ENCODE measurements at places on chromosomes 6 and 20.

DNA sequence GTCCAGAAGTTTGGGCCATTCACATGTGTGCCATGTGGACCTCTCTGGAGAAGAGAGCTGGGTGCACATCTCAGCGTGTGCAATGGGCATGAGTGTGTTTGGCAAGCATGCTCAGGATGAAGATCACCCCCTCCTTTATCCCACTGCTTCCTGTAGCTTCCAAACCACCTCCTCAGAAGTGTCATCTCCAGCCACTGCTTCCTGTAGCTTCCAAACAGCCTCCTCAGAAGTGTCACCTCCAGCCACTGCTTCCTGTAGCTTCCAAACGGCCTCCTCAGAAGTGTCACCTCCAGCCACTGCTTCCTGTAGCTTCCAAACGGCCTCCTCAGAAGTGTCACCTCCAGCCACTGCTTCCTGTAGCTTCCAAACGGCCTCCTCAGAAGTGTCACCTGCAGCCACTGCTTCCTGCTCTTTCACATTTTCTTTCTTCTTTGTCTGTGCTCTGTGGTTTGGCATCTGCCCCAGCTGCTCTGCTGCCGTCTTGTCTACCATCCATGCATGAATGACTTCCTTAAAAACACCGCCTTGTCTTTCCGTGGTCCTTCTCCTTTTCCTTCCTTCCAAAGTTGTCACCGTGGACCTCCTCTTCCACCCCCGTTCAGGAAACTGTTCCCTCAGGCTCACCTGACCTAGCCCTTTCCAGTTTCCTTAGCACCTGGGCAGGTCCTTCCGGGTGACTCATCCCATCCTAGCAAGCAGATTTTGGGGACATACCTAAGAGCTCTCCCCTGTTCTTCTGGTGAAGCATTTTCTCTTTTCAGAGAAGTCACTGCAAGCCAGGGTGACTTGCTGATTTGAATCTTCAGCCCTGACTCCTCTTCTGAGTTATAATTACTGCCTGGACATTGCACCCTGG is 43.5 kb upstream of the TIAM2 start:
- no peak for DNase-seq

GRCh38 chr6:17931227-17931626 is 56.2 kb downstream of the KIF13A start:
- no peak for DNase-seq

GRCh38 chr6:167845856-167846255 is 19.1 kb downstream of the AFDN start:
- no peak for DNase-seq

DNA sequence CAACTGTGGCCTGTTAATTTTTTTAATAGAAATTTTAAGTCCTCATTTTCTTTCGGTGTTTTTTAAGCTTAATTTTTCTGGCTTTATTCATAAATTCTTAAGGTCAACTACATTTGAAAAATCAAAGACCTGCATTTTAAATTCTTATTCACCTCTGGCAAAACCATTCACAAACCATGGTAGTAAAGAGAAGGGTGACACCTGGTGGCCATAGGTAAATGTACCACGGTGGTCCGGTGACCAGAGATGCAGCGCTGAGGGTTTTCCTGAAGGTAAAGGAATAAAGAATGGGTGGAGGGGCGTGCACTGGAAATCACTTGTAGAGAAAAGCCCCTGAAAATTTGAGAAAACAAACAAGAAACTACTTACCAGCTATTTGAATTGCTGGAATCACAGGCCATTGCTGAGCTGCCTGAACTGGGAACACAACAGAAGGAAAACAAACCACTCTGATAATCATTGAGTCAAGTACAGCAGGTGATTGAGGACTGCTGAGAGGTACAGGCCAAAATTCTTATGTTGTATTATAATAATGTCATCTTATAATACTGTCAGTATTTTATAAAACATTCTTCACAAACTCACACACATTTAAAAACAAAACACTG is 10.1 kb downstream of the HFE start:
- peak; percentile 46 for DNase-seq

DNA sequence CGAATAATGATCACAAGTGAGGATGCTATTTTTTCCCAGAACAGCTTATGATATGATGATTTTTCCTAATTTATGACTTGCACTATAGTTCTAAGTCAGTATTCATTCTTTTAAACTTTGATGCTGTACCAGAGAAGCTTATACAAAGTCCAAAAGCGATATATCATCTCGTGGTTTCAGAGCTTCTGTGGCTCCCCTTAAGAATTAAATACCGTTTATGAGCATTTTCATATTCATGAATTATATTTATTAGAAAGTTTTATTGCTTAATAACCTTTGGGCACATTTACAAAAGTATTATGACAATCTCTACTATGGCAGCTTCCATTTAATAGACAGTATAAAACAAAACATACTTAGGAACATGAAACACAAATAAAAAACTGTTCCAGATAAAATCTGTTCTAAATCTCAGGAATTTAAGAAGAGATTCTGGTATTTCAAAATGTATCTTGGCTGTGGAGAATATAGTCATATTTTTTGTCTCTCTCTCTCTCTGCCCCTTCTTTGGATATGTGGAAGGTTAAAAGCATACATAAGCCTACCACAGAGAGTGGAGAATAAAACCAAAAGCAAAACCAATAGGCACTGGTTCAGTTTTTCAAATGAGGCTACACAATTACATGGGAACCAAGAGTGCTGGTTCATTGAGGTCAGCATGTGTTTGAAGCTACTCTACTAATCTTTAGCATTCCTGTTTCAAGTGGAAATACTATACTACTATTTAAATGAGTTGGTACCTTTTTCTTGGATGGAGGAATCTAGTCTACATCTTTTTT is 884.5 kb upstream of the GJE1 start:
- DNase-seq: no peak

- no peak for DNase-seq
Measured at GRCh38 chr6:142822842-142823241, 122.1 kb downstream of the HIVEP2 start.

DNA sequence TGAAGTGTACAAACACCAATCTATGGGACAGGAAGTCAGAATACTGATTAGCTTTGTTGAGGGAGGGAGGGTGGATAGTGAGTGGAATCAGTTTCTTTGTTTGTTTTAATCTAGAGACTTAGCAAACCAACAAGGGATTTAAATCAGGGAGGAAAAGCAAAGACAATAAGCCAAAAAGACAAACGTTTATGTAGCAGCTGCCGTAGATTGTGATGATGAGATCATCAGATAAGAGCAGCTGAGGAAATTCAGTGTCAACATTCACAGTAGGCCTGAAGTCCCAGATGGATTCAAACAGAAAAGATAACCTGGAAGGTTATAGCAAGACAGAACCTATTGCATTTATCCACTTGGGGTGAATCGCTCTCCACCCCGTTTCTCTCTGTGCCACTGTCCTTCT is 104.9 kb upstream of the SYNDIG1 start:
- DNase-seq: no peak

- DNase-seq: no peak
Measured at GRCh38 chr20:58117944-58118343, 110.5 kb downstream of the ANKRD60 start.

GRCh38 chr6:152685819-152686218 is 11.9 kb upstream of the MYCT1 start:
- no peak for DNase-seq

- no peak for DNase-seq
Measured at GRCh38 chr6:71277926-71278600, 10.5 kb upstream of the OGFRL1 start.

DNA sequence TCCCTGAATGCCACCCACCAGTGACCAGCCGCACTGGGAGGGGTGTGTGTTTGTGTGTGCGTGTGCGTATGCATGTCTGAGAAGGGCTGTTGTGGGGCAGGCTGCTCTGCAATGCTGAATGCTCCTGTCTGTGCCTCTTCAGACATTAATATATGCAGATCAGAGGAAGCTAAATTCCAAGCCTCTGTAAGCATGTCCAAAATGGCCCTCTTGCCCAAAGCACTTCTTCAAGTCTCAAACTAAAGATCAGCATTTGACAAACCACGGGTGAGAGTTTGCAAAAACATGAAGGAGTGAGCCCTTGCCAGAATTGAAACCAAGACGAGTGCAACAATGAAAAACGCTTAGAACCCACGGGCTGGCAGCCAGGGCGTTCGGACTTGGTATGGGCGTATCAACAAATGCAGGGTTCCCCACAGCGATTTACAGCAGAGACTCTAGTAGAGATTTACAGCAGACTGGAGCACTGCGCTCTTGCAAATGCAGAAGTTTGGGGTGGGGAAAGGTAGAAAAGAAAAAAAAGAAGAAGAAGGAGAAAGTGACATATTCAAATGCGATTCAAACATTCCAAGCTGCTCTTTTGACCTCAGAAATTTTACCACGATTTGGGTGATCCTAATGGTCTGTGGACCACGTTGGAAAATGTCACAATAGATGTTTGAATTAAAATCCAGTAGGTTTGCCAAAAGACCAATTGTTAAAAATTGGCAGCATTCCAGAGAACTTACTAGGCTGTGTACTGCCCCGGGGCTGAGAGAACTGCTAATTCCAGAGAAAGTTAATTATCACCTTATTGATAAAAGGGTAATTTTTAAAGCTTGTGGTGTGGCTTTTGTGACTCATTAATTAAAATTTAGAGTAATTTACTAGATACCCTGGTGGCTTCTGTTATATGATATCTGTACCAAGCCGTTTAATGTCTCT is 3.5 kb downstream of the SCML4 start:
- no peak for DNase-seq

DNA sequence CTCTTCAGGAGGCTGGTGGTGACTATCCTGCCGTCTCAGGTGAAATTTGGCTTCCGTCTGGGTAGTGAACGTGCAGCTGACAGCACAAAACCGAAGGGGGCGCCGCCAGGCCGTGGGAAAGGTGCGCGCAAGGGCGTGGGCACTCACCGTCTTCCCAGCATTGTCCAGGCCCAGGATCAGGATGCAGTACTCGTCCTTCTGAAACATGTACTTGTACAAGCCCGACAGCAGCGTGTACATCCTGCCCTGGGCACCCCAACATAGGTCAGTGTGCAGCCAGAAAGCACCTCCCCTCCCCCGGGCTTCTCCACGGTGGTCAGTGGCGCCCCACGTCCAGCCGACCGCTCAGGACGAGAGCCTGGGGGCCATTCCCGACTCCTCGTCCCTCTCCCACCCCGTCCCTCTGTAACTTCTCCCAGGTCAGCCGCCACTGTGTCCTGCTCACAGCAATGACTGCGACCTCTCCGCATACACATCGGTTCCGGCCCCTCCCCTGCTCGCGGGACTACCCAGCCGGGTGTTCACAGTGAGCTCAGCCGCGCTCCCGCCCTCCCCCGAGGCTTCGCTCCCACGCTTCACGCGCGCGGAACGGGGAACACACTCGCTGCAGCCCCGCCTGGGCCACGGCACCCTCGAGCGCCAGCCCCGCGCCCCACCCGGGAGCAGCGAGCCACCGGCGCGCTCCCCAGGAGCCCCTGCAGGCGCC is 771 bp downstream of the ARFRP1 start:
- peak; percentile 42 for DNase-seq

DNA sequence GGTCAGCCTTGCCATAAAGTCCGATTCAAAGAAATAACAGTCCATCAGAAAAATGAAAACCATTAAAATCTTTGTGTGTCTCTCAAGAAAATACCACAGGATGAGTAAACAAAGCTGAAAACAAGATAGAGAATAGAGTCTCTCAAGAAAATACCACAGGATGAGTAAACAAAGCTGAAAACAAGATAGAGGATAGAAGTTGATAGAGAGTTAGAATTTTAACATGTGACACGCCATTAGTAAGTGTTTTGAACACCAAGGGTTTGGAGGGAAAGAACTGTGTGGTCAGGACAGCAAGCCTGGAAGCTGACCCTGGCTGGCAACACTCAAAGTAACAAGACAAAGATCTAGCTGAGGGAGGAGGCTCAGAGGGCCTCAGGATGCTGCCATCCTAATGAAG is 43.9 kb upstream of the PRND start:
- no peak for DNase-seq

- DNase-seq: no peak
Measured at GRCh38 chr6:14275493-14275851, 157.9 kb downstream of the CD83 start.

DNA sequence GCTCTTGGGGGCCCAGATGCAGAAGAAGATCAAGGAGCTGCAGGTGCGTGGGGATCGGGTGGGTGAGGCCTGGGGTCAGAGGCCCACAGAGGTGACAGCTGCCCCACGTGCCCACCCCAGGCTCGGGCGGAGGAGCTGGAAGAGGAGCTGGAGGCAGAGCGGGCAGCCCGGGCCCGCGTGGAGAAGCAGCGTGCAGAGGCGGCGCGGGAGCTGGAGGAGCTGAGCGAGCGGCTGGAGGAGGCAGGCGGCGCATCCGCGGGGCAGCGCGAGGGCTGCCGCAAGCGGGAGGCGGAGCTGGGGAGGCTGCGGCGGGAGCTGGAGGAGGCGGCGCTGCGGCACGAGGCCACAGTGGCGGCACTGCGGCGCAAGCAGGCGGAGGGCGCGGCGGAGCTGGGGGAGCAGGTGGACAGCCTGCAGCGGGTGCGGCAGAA is 41.5 kb downstream of the MYH7B start:
- DNase-seq: no peak

- DNase-seq: no peak
Measured at GRCh38 chr20:23641936-23642751, 4.4 kb upstream of the CST3 start.

GRCh38 chr6:27539551-27539950 is 66.6 kb upstream of the ZNF184 start:
- no peak for DNase-seq

DNA sequence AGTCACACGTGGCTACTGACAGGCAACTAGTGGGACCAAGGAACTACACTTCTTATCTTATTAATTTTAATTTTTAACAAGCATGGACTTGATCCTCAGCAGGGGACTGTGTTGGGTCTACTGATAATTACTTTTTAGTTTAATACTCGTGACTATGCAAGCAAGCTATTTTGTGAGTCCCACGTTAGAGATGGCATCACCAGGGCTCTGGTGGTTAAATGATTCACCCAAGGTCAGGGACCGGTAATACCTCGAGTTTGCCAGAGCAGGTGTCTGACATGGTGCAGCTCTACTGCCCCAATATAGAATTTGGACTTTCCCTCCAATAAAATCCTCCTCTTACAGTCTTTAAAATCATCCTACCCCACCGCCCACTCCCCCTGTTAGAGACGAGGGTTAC is 98.6 kb upstream of the RIN2 start:
- DNase-seq: no peak

- DNase-seq: no peak
Measured at GRCh38 chr6:144536079-144536478, 250.9 kb downstream of the UTRN start.

GRCh38 chr20:64167676-64168075 is 3.4 kb downstream of the MYT1 start:
- DNase-seq: no peak
